ENCODE measurements at places on chromosomes 6 and 20. TPM values are rescaled to one million over a fixed set of nuclear protein-coding genes. Genes with fewer than 3 reads are reported as not detected.

DNA sequence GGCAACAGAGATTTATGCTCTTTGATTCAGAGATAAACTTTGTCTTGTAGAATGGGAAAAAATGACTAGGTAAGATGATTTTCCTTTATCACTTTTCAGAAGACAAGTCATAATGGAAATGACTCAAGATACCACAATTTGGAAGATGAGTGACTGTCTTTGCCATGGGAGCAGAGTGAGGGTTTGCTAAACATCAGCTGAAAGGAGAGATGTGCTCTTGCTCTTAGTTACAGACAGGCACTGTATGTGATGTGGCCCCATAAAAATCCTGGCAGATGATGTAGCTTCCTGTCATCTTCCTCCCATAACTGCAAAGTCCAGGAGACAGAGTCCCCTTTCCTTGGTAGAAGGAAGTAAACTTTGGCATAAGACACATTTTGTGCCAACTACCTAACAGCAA lies 47.6 kb downstream of the BACH2 start:
- no peak for DNase-seq

DNA sequence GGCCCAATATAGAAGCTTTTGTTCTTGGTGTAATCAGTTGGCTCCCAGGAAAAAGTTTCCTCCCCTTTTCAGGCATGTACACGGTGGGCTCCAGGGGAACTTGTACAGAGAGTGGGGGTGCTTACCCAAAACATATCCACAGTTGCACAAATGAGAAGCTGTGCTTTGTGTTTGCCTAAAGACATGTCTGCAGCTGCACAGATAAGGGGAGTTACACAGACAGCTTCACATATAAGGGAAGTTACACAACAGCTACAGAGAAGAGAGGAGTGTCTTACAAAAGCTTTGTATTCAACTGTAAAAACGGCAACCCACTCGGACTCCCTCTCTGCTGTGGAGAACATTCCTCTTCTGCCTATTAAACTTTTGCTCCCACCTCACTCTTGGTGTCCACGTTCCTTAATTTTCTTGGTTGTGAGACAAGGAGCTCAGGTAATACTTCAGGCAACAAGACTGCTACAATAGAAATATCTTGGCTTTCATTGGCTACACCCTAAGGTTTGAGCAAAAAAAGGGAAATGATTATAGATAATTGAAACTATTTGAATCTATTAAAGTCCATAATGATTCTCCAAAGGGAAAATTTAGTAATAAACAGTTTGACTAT lies 7.4 kb upstream of the PNRC1 start:
- no peak for DNase-seq

- DNase-seq = peak; percentile 88
Measured at GRCh38 chr6:166957087-166957804, 896 bp upstream of the RNASET2 start.

- DNase-seq = no peak
Measured at GRCh38 chr20:58417438-58417837, 28.4 kb downstream of the VAPB start.

DNA sequence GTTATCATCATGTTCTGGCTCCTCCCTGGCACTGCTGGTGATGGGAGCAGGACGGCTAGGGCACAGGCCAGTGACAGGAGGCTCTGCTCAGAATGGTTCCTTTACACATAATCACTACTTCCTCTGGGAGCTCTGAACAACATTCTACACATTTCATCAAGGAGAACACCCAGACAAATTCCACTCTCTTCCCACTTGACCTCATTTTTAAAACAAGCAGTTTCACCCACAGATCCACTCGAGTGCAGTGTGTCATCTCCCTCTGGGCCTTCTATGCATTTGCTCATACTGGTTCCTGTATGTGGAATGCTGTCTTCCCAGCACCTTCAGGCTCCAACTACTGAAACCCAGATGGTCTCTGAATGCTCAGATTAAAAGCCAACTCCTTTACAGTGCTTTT lies 84.8 kb downstream of the ELOVL5 start:
- DNase-seq = no peak

- DNase-seq = no peak
Measured at GRCh38 chr6:169627736-169628607, 73.9 kb downstream of the WDR27 start.

DNA sequence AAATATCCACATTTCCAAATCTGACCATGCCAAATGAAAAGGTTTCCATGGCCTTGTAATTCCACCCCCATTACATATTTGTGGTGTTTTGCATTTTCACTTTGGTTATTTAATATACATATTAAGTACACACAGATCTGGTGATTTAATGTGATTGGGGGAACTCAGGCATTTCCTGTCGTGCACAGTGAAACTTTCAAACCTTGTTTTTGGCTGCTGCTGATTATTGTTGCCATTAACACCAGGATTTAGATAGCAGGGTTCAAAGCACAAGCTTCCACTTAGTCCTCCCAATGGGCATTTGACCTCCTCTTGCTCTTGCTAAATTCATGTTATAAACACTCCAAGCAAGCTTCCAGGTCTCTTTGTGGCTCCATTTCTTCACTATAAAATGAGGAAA lies 166.5 kb downstream of the SOBP start:
- DNase-seq = no peak

GRCh38 chr6:157159348-157159747 lies 164.0 kb downstream of the TMEM242 start:
- no peak for DNase-seq

- DNase-seq = peak; percentile 74
Measured at GRCh38 chr20:2301164-2301622, 5.4 kb downstream of the TGM3 start.

DNA sequence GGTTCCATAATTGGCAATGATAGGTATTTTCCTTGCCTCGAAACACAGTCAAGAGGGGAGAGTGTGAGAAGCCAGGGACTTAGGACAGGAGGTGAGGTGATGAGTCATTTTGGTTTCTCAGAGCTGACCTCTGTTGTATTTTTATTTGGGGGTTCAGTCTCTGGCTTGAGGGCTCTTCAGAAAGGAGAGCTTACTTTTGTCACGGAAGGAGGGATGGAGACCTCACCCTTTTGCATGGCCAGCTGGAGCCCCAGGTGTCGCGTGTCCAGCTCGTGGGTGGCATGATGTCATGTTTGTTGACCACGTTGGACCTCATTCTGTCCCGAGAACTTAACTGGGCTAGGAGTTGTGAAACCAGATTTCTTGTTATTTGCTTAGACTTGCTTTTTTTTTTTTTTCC lies 293.9 kb downstream of the QKI start:
- DNase-seq = peak; percentile 63

DNA sequence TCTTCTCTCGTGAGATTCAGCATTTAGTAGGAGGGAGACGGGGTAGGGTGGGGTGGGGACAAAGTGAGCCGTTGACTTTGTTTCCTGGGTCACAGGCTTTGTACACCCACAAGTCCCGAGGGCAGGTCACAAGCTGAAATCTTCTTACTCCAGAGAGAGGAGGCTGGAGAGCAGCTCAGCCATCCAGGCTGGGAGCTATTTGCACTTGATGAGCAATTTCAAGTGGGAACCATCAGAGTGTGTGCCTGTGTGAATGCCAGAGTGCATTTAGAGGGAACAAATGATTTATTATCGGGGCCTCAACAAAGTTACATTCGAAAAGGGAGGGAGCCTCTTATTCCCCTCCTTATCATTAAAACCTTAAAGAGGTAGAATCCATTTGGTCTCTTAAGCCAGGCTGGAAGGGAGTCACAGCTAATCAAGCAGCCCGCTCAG lies 155.7 kb upstream of the JARID2 start:
- no peak for DNase-seq

- DNase-seq = peak; percentile 71
Measured at GRCh38 chr6:46734867-46735719, at the start of gene PLA2G7. Gene PLA2G7 (minus strand): TSS chr6:46735375. CDS start chr6:46722891, 12,484 bp downstream.

DNA sequence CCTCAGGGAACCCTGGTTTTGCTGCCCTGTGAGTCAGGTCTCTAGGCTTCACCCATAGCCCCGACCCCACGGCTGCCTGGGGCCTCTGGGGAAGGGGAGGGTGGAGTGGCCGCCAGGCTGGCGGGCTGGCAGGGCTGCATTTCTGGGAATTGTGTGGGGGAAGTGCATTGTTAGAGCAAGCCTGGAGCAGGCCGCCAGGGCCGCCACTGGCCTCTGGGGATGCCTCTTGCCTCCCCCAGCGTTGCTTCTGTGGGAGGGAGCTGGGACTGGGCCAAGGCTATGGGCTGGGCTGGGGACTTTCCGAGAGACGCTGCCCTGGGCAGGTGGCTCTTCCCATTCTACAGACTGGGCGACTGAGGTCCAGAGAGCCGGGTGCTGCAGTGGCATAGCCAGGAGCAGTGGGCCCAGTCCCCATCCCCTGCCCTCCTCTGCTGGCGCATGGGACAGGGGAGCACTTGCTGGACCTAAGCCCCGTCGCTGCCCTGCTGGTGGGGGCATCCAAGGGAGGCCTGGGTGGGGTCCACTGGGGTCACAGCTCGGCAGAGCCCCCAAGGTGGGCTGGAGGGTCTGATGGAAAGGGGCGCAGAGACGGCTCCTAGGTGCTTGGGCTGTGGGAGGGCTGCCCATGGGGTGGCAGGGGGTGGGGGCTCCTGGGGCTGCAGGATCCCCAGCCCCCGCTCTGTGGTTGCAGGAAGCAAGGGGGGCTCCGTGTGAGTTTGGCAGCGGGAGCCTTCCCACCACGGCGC lies 6.6 kb upstream of the SOX18 start:
- no peak for DNase-seq

- DNase-seq = no peak
Measured at GRCh38 chr20:3563548-3564177, 92.8 kb downstream of the ATRN start.

GRCh38 chr6:139871803-139872510 lies 497.5 kb upstream of the CITED2 start:
- no peak for DNase-seq

DNA sequence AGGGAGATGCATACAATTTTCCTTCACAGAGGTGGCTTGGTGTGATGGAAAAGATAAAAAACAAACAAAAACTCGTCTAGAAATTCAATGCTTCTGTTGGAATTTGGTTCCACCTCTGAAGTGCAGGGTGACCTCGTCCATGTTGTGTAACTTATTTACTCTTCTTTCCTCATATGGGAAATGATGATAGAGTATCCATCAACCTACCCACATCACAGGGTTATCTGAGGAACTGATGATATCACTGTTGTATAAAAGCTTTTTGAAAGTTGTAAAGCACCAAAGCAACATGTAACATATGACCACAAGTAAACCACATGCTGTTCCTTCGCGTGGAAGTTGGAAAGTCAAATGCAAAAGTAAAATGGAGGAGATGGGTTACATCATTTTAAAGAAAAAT lies 212.0 kb upstream of the SGK1 start:
- DNase-seq = no peak

Gene HDGFL1
- total RNA-seq = not detected

Gene ZNF165
- 2.3 TPM for total RNA-seq

Gene PSMB1
- total RNA-seq = 111 TPM

Gene CRISP3
- total RNA-seq = not detected

Gene SLC52A3
- total RNA-seq = 3.6 TPM

Gene RIPPLY2
- not detected for total RNA-seq

Gene PDE7B
- 4.2 TPM for total RNA-seq

Measured in upper lobe of right lung (tissue), 1 donor.